Activated T-helper 1 cell treated with anti-CD3 and anti-CD28 coated beads, Interleukin-2, amount 50 U/mL, for 16 hours (primary cell): ENCODE measurements at places on chromosomes 12 and 14.

GRCh38 chr14:26599291-26599690 lies 1.5 kb upstream of the NOVA1 start:
- DNase-seq = no peak

- no peak for DNase-seq
Measured at GRCh38 chr14:57378661-57379060, 11.7 kb upstream of the NAA30 start.

DNA sequence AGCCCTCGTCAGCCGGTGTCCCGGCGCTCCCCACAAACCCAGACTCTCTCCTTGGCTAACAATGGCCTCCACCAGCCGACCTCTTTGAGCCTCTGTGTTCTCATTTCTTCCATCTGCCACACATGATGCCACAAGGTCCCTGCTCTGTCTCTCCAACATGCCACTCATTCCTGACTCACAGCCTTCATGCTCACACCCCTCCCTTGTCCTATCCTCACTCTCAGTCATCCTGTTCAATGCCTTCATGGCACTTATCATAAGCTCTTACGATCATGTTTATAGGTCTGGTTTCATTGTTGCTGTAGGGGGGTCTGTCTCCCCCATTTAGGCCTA lies 9.6 kb upstream of the SERPINA11 start:
- DNase-seq = no peak

GRCh38 chr14:36333119-36333518 lies 12.7 kb upstream of the MBIP start:
- DNase-seq = no peak

- DNase-seq = no peak
Measured at GRCh38 chr12:116726694-116727093, 11.2 kb downstream of the SPRING1 start.
